Activated T-cell treated with anti-CD3 and anti-CD28 coated beads for 4 hours (primary cell): ENCODE measurements at places on chromosomes 5 and 9.

DNA sequence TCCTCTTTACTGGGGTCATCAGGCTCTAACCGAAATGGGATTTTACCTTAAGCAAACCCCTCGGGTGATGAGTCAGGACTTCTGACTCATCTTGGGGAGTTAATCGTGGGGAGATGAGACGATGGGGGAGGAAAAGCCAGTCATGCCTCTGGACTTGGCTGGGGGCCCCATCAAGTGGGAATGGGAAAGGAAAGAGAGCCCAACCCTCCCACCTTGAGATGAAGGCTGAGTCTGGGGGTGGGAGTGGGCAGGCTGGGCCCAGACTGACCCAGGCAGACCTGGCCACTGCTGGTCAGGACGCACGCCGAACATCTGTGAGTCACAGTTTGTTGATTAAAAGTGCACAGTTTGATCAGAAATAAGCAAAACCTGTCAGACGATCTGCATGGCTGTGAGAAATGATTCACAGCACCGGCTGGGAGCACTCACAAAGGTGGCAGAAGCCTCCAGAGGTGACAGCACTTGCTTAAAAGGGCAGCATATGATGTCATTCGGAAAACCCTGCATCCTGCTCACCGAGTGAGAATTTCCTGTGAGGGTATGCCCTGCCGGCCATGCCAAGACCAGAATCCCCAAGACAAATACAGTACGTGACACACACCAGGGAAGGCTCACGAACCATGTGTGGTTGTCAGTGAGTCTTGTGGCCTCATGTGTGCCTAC lies 50.0 kb upstream of the SLC25A51 start:
- no peak for DNase-seq

DNA sequence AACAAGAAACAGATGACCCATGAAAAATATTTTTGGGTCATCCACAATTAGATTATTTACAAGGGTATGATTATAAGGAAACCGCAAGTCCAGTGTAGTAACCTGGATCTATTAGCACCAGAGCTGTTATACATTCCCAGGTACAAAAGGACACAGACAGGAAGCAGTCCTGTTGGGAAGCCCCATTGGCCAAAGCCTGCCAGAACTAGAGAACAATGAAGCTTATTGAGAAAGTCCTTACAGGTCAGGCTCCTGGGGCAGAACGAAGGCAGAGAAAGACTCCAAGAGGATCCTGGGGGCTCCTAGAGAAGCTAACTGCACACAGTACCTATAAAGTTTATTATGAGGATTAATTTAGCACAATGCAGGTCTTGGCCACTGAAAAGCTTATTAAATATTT lies 169.9 kb downstream of the PARP8 start:
- DNase-seq = no peak

- DNase-seq = peak; percentile 21
These were observed 586 bp downstream of the HMGXB3 start for GRCh38 chr5:150000990-150001659.

- no peak for DNase-seq
These were observed 14.6 kb upstream of the TNIP1 start for GRCh38 chr5:151095341-151096000.

DNA sequence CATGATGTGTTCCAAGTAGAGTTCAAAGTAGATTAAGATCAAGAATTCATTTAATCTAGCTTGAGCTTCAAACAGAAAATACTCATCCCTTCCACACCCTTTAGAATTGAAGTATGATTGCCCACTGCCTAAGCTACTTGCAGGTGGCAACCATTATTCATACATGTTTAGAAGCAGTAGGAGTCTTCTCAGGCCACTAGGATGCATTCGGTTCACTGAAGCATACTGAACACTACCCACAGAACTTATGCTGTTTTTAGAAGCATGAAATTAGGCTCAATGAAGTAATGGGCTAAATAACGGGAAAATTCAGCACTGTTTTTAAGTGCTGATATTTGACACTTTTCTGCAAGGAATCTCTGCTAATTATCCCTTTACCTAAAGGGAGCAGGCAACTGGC lies 263.4 kb downstream of the DEPDC1B start:
- no peak for DNase-seq

DNA sequence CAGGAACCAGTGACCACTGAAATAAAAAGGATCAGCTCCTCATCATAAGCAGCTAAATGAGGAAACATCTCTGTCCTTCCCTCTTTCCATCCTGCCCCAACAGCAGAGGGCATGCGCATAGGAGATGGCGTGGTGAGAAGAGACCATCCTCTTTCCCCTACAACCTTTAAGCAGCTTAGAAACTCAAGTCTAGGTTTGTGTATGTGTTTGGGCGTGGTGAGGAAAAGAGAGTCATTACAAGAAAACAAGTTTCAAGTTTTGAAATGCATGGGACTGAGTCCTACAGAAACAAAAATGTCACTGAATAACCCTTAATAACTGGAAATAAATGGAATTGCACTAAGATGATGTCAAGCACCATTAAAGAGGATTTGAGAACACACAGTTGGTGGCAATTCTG lies 96.4 kb upstream of the IL12B start:
- DNase-seq = no peak

DNA sequence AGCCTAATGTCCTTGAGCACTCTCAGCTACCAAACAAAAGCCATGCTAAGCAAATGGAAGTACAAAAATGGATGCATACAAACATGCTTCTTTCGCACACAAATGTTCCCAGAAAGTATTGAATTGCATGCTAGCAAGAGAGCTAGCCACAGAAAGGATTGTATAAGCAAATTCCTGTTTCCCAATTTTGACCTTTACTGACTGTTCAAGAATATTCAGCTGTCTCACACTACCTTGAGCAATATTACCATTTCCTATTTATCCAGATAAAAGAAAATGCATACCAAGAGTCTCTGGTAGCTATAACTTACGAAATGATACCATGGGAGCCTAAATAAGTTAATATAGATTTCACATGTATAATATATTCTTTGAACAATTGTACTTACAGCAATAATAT lies 264.6 kb downstream of the TMEM167A start:
- no peak for DNase-seq

DNA sequence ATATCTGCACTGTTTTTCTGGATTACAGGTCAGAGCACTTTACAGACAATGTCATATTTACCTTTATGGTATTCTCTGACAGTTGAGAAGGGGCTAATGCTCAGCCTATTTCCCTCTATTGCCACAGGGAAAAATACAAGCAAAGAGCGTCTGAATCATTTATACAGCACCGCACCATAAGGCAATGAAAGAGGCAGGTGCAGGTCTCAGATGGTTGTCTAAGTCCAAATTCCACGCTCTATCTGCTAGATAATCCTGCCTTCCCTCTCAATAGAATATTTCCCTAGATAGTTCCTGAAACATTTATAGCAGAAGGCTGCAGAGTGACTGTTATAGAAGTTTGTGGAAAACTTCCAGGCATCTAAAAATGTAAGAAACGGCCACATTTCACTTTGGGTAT lies 446.1 kb upstream of the CDH6 start:
- DNase-seq = no peak

GRCh38 chr5:33439905-33440481 lies 772 bp upstream of the TARS1 start:
- DNase-seq = no peak

DNA sequence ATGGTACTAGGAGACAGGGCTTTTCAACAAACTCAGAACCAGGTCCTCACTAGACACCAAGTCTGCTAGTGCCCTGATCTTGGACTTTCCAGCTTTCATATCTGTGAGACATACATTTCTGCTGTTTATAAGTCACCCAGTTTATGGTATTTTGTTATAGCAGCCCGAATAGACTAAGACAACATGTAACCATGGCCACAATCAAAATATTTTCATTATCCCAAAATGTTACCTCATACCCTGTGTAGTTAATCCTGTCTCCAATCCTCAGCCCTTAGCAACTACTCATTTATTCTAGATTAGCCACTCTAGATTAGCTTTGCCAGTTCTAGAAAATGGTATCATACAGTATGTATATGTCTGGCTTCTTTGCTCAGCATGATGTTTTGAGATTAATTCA lies 6.3 kb upstream of the ATG10 start:
- DNase-seq = no peak

GRCh38 chr9:90099262-90099963 lies 494.6 kb downstream of the GADD45G start:
- no peak for DNase-seq

GRCh38 chr5:99033014-99033900 lies 104.5 kb upstream of the CHD1 start:
- no peak for DNase-seq

DNA sequence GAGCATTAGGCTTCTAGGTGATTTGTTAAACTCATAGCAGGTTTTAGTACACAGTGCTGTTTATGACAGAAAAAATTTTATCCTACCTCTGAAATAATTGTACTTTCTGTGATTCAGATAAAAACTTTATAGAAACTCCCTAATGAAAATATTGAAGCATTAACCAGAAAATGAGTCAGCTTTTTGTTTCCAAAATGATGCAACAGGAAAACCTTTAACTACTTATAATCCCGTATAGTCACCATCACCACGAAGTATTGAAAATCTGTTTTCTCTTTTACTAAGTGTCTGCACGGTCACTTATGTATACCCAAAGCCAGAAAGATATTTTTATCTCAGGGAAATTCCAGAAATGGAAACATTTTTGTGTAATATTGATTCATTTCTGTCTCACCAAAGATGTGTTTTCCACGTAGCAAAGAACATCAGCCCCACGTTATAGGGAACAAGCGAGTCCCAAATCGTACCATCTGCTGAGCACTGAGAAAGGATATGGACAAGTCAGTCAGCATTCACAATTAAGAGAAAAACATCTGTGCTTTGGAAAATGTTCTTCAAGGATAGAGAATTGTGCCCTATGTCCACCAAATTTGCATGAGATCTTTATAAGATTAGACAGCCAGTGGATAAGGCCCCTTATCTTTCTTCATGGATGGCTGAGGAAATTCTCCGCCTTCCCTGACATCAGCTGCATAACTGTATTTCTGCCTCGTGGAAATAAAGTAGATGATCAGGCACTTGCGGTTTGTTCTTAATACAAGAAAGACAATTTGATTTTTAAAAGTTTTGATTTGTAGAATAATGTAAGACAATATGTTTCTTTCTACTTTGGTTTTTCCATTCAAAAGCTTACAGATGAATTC lies 41.9 kb downstream of the TNFAIP8 start:
- DNase-seq = no peak

DNA sequence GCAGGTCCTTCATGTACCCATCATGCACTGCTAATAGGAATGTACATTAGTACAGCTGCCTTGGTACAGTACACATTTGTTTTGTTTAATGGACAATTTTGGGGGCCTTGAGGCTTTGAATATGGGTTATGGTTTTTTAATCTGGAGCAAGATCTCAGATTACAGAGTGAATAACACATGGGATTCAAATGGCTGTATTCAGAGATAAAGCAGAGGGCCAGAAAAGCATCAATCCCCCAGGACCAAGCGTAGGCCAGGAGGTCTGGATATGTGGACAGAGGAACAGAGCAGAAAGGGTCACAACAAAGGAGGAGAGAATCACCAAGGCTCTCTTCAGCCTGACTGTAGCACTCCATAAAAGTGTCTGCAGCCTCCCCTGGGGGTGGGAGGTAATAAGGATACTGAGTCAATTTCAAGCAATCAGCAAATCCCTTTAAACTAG lies 47.7 kb upstream of the STK32A start:
- no peak for DNase-seq

DNA sequence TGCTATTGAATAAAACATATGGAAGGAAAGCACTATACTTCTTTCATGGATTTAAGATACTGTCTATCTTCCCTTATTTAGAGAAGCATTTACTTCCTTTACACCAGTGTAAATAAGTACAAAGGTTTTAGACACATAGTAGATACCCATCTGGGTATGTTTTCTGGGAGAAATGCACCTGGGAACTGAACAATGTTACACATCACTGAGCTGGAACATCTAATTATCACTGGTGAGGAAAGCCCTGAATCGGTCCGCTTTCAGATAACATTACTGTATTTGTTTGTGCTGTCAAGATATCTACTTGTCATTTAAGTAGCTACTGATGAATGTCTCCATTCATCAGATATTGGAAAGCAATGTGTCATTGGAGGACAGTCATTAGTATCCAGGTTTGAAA lies 964.7 kb upstream of the PTPRD start:
- DNase-seq = no peak

DNA sequence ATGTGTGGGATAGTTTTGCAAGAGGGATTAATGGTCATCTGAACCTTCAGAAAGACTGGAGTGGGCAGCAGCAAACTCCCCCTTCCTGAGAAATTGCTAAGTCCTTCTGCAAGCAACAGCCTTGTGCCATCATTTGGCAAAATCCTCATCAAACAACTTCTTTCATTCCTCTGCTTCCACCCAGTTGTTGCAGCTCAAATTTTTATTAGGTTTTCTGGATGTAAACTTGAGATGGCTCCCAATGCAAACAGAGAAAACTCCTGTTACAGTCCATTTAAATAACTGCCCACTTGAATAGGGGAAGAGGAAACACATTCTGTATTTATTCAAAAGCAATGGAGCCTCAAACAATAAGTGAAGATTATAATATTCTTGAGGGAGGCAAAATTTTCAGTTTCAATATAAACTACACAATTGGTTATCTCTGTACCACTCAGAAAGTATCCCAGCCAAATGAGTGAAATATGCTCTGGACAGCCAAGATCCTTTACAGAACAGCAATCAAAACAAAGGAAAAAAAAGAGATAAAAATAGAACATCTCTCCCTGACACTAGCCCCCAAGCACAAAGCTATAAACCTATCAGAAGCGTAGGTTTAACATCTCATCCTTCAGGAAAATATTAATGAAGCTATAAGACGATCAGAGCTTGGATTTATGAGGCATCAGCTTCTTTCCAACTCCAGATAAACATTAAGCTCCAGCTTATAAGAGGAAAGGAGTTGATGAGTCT lies 17.3 kb upstream of the DAP start:
- no peak for DNase-seq

GRCh38 chr5:76590027-76590426 lies 33.2 kb downstream of the F2RL2 start:
- no peak for DNase-seq
